Activated CD4-positive, alpha-beta T cell treated with anti-CD3 and anti-CD28 coated beads for 1 hour (primary cell): ENCODE measurements at places on chromosomes 6 and 20.
A peak's percentile ranks its signal among the peaks of the same experiment; 100 is the strongest.

DNA sequence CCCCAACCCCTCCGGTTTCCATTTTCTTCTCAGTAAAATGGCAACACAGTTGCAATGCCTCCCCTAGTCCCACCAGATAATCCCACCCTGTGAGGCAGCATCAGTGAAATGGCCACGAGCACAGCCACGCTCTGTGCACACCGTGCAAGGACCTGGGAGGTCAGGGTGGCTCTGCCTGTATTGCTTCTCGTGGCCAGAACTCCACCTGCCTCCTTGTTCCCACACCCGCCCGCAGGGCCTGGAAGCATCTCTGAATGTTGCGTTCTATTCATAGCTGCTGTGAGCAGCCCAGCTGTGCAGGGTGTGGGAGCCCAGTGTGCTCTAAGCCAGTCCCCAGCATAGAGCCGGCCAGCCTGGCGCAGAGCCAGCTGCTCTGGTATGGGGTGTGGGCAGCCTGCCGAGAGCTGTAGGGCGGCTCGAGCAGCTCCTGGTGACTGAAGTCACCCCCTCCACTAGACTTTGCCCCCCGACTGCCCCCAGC is 161.1 kb downstream of the DLL1 start:
- no peak for DNase-seq

- DNase-seq = no peak
These were observed 421.4 kb upstream of the RUNX2 start for GRCh38 chr6:44906761-44907160.

DNA sequence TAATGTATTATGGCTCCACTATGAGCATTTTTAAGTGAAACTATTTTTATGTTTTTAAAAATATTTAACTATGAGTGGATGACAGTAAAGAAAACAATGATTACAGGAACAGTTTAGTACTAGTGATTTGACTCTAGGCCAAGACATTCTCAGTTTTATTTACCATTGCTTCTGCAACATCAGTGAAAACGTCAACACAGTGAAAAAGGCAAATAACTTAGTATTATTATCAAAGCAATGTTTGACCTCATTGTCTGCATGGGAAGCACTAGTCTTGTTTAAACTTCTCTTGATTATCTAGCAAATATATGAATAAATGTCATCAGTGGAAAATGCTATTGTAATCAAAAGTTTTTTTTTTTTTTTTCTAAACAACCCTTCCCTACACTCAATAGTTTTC is 165.0 kb downstream of the HTR1B start:
- no peak for DNase-seq

DNA sequence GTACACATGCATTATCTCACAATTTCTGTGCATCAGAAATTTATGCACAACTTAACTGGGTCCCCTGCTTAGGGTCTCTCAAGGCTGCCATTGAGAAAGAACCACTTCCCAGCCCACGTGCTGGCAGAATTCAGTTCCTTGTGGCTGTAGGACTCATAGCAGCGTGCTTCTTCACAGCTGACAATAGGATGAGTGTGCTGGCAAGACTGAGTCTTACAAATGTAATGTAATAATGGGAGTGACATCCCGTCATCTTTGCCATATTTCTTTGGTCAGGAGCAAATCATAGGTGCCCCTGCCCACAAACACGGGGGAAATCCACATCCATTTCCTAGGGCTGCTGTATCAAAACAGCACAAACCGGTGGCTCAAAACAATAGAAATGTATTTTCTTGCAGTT is 77.4 kb downstream of the FIG4 start:
- no peak for DNase-seq

GRCh38 chr6:99378636-99379035 is 15.4 kb downstream of the COQ3 start:
- no peak for DNase-seq

- no peak for DNase-seq
These were observed 972.7 kb downstream of the KIF16B start for GRCh38 chr20:15600565-15600964.

DNA sequence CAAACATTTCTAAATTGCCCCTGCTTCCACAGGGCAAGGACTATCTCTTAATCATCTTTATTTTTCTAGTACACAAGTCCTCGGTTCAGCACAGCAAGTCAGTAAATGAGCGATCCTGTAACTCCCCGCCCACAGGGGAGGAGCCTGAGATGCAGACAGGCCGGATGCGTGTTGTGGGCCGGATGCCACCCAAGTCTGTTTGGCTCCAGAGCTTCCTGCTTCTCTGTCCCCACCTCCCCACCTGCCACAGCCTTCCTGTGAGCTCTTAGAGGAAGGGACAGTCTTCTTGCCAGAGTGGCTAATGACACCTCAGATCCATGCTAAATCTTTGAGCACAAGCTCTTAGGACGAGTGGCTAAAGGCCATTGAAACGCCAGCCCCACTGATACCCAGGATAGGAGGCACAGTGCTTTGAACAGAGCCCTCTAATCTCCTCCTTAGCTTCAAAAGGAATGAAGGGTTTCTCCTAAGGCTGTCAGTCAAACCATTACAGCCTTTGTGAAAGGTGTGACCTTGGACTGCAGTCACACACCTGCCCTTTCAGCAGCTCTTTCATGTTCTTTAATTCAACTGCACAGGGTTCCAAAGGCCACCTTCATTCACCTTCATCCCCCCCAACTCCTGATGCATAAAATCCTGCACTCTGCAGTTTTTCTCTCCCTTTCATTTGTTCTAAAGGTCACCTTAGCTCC is 264.3 kb downstream of the TFAP2C start:
- DNase-seq = no peak

DNA sequence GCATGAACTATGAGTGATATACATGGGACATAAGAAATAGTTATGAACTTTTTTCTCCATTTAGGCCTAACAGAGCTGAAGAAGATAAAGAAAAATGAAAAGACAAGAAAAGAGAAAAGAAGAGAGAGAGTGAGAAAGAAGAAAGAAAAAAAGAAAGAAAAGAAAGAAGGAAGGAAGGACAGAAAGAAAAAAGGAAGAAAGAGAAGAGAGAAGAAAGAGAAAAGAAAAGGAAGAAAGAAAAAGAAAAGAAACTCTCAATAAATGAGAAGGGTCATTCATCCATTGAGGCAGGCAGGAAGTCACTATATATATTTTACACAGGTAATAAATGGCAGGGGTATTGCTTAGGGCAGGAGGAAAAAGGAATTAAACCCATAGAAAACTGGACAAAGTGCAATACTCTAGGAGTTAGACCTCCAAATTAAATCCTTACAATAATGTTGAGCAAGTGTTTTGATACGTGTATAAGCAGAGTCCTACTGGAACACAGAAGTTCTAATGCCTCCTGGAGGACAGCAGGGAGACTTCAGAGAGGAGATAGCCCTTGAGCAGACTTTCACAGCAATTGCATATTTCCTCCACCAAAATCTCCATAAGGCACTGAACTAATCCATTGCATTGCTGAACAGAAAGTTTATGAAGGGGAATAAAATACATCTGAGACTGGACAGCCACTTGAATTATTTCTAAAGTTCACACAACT is 86.4 kb upstream of the TENT5A start:
- DNase-seq = no peak

GRCh38 chr6:40671001-40671693 is 84.0 kb upstream of the LRFN2 start:
- DNase-seq = no peak

GRCh38 chr20:51543422-51543788 is 886 bp upstream of the NFATC2 start:
- DNase-seq = no peak

DNA sequence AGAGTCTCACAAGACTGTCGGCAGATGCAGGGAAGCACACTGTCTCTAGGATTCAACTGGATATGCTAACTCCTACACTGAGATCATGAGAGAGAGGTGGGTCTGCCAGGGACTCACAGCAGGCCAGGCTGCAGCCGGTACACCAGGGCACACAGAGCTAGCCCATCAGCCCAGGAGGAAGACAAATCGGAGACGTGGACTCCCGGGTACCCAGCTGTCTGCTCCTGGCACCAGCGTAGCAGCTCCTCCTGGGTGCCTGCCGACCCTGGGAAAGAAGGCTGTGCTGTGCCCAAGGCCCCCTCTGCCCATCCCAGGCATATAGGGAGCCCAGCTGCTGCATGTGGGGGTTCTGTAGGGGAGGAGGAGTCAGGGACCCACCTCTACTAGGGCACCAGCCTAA is 7.0 kb downstream of the MICAL1 start:
- DNase-seq = no peak

DNA sequence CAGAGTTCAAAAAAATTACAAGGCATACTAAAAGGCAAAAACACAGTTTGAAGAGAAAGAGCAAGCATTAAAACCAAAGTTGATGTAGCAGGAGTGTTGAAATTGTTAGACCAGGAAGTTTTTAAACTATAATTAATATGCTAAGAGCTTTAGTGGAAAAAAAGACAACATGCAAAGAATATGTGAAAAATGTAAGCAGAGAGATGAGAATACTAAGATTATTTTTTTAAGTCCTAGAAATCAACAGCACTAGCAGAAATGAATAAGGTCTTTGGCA is 192.6 kb downstream of the ERMARD start:
- no peak for DNase-seq

GRCh38 chr6:41740366-41741162 is 5.2 kb upstream of the TFEB start:
- DNase-seq = no peak

- no peak for DNase-seq
These were observed 178.2 kb downstream of the LRFN2 start for GRCh38 chr6:40408786-40409542.

DNA sequence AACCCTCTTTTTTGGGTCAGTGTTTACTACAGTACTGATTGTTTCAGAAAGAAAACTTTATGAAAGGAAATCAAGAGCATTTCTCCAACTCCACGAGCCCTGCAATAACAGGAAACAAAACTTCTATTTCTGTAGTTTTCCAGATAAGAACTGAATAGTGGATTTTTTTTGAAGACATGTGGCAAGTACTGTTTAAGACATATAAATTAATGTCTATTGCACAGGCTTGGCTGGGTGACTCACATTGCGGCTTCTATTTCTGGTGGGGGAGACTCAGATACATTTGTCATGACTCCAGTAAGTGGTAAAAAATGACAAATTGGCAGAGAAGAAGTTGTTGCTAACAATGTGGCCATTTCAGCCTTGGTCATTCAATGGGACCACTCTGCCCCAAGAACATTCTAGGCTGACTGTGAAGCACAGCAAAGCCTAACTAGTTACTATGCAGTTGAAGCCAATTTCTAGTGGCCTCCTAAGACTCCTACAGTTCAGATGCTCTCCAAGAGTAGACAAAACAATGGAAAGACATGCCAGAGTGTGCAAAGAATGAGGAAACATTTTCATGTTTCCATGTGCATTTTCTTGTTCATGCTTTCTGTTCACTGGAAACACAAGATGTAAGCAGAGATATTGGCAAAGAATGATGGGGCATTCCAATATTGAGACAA is 200.9 kb downstream of the EDN1 start:
- no peak for DNase-seq

DNA sequence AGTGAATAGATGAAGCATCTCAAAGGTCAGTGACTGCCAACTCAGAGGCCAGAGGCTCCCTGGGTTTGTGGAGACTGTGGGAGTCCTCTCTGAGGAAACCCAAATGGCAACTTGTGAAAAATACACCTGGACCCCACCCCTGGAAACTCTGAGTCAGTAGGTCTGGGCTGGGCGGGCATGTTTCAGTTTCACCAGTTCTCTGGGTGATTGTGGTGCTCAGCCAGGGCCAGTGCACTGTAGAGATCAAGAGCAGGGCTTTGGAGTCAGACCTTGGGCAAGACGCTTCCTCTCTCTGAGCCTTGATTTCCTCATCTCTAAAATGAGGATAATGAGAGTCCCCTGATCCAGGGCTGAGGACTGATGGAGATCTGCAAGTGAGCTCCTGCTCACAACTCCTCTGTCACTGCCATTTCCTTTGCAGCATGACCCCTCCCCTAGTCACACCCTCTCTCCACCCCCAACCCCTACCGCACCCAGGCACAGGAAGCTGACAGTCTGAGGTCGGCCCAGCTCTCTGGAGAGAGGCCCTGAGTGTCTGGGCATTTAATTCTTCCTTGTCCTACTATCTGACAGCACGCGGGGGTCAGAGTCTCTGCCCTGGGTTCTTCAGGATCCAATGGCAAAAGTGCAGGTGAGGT is 5.1 kb downstream of the DEF6 start:
- DNase-seq = peak; percentile 81

GRCh38 chr20:39222101-39222500 is 260.0 kb downstream of the DHX35 start:
- no peak for DNase-seq

GRCh38 chr20:30985386-30985785 is 272.1 kb upstream of the DEFB115 start:
- no peak for DNase-seq

DNA sequence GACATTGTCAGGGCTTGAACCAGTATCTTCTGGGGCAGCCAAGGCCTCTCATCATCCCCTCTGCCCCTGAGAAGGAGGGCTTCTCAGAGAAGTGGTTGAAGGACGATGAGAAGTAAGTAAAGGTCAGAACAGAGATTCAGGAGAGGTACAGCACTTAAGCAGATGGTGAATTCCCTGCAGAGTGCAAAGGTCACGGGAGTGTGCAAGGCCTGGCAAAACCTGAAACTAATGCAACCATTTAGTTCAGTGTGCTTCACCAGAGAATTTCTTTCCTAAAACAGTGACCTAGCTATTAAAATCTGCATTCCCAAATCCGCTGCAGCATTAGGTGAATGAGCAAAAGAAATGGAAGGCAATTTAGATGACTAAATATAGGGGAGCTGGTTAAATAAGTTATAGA is 58.4 kb downstream of the TRERF1 start:
- no peak for DNase-seq

GRCh38 chr6:7392402-7392801 is 2.8 kb downstream of the RIOK1 start:
- DNase-seq = no peak

GRCh38 chr20:38674092-38674764 is 50.1 kb upstream of the SLC32A1 start:
- peak; percentile 30 for DNase-seq

DNA sequence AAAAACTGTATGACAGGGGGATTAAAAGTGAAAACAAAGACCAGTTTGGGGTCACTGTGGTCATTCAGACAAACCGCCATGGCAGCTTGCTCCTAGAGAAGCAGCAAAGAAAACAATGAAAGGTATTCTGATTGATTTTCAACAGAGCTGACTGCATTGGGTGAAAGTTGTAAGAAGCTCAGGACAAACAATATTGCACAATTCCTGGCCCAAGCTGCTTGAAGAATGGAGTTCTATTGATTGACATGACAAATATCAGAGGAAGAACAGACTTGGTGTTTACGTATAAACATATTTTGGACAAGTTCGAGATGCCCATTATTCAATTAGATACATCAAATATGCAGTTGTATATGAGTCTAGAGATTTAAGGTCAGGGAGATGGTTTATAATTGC is 62.0 kb downstream of the TRIM38 start:
- DNase-seq = no peak

- DNase-seq = peak; percentile 31
These were observed at the start of gene TRERF1 for GRCh38 chr6:42451333-42452170. Gene TRERF1 (minus strand): TSS chr6:42451926. CDS start chr6:42269590, 182,336 bp downstream.
